ENCODE measurements at places on chromosomes 3 and 15.

DNA sequence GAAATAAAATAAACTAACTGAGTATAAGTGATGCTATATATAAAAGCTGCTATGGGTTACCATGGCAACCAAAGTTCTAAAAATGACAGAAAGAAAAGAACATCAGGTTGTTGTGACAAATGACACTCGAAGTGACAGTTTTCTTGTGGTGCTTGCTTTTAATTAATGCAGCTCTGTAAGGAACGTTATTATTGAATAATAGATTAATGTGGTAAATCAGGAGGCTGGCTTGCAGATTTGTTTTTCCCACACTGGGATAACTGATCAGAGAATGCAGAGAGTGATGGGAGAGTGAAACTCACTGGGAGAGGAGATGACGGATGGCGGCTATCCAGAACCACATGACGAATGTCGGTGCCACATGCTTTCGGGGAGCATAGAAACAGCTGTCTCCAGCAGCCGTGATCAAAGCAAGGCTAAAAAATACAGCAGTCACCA is 207.0 kb upstream of the ATP10A start:
- no peak for DNase-seq

GRCh38 chr3:148042663-148043445 is 633.7 kb downstream of the ZIC1 start:
- DNase-seq, result no peak

- no peak for DNase-seq
Measured at GRCh38 chr15:86555939-86556338, 476.3 kb downstream of the AGBL1 start.

DNA sequence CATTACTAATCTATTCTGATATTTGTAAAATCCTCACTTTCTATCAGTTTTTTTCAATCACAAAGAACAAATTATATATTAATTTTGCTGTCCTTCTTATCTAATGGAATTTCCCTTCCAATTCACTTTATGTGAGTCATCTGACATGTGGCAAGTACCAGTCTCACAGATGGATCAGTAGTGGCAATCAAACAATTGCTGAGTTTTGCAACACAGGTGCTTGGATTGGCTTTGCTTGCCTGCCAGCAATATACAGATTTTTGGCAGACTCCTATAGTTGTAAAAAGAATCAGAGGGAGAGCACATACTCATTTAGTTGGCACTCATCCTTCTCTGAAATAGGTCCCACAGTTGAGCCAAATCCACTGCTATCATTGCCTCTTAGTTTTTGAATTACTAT is 83.7 kb downstream of the BCHE start:
- DNase-seq, result no peak

DNA sequence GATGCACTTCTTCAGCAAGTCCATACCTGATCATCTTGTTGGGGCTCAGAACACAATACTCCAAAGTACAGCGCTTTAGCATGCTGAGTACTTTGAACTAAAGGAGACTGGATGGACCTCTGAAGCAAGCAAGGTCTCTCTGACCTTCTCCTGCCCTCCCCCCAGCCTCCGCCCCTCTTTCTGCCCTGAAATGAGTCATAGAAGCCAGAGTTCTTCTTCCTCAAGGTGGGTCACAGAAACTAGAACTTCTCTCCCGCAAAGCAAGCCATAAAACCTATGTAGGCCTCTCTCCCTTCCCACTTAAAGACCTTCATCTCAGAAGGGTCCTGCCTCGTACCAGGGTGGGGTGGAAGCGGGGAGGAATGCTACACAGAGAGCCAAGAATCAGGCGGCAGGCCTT is 230.5 kb upstream of the PROK2 start:
- DNase-seq, result no peak

GRCh38 chr3:128882719-128883118 is 3.3 kb downstream of the ACAD9 start:
- no peak for DNase-seq

DNA sequence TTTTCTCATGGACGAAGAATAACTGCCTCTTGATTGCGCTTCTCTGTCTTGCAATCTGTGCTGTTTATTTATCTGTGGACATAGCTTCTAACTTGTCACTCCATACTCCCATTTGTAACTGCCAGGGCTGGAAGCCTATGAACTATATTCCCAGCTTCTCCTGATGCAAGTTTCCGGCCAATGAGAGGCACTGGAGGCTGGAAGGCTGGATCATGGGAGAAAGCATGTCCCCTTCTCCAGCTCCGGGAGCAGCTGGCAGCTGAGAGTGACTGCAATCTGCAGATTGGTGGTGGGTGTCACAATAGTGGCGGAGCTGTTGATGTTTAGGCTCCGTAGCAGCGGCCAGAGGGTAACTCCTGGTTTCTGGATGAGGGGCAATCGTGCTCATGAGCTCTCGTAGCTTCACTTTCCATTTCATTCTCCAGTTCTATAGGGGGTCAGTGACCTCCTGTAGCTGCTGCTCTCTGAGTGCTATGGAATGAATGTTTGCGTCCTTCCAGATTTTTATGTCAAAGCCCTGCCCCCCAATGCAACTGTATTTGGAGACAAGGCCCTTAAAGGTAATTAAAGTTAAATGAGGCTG is 35.7 kb upstream of the PCSK6 start:
- no peak for DNase-seq

- no peak for DNase-seq
Measured at GRCh38 chr3:131797776-131798175, 237.0 kb downstream of the CPNE4 start.

DNA sequence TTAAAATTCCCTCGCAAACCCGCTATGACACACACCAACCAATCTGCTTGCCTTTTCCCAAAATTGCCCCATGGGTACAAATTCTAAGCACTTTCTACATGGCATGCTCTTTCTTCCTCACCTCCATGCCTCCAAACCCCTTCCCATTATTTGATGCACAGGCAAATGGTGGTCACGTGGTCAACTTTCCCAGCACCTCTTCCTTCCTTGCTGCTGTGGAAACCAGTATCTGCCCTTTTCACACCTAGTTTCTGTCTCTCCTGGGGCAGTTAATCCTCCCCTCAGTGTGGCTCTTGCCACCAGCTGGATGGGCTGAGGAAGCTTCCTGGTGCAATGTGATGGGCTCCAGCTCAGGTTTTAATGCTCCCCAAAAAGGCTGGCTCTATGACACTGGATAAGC is 38.4 kb upstream of the ST8SIA2 start:
- DNase-seq, result no peak

GRCh38 chr3:58484045-58484721 is 7.7 kb upstream of the KCTD6 start:
- DNase-seq, result no peak

Data from neural crest cell (in vitro differentiated cells).